Psoas muscle (tissue), 8 donors: ENCODE measurements at places on chromosomes 3 and 15.

DNA sequence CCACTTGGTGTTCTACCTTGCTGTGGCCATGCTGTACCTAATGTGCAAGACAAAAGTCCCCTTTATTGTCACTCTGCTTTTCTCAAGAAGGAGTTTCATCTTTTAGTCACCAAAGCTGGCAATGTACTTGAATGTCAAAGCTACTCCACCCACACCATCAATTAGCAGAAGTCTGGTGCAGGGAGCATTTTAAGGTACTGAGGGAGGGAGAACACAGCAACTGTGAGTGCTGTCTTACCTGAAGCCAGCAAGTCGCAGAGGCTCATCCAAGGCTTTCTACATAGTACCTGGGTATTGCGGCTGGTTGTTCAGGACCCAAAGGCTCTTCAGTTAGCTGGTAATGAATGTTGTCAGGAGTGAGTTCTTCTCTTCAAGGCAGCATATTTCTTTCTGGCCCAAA lies 820.4 kb downstream of the OTOL1 start:
- no peak for DNase-seq

DNA sequence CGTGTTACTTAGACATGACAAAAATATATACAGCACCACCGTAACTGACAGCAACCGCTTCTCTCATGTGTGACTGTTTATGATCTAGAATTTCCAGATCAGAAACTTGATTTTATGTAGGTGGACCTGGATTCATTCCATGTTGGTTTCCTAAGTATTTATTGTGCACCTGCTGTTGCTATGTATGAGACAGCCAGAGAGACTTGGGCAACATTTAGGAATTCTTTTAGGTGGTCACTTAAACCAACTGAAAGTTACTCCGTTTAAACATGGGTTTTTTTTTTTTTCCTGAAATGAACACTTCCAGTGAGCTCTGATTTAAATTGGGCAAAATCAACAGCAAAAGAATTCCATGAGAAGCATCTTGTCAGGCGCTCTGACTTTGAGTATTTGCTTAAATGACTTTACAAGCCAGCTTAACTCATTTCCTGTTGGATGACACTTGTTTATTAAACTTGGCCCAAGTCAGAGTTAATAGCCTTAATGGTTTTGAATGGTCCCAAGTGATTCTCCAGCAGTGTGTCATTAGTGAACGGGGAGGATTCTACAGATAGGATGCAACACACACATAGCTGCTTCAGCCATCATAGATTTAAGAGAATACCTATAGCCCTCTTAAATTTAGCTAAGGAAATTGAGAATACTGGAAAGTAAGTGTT lies 31.8 kb downstream of the MITF start:
- no peak for DNase-seq

- DNase-seq, result no peak
Measured at GRCh38 chr3:67362686-67363085, 291.7 kb downstream of the SUCLG2 start.

DNA sequence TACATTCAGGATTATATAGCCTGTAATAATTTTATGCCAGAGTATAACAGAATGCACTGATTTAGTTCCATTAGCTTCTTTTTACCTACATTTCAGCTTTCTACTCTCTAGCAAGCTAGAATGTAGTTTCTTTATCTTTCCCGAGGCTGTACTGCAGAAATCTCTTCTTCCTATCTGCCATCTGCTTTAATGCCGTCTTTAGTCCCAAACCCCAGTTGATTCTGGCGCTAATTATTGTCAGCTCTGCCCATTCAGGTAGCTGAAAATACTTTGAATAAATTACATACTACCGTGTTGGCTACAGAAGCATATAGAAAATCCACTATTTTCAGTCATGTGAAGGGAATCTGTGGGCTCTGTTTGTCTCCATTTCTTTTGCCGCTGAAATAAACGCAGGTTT lies 706.7 kb downstream of the NTRK3 start:
- no peak for DNase-seq

GRCh38 chr15:87619161-87619960 lies 637.2 kb downstream of the NTRK3 start:
- DNase-seq, result no peak

- DNase-seq, result no peak
Measured at GRCh38 chr3:69540706-69541581, 155.1 kb upstream of the FRMD4B start.

GRCh38 chr3:162777118-162777517 lies 1280.5 kb downstream of the OTOL1 start:
- DNase-seq, result no peak

GRCh38 chr3:157323360-157323759 lies 113.3 kb upstream of the PTX3 start:
- no peak for DNase-seq

DNA sequence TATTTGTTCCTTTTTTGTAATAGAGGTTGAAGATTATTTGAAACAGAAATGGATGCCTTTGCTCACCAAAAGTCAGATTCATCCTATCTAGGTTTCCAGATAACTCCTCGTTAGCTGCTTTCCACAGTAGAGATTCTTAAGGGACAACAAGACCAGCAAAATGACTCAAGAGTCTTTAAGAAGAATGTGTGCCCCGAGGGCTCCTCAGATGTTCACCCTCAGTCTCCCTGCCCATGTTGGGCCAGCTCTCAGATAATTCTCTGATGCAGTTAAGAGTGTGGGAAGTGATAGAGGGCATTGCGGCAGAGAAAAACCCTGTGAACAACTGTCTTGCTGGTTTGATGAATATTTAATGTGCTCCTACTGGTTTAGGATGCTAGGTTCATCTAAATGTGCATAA lies 251.1 kb downstream of the PTPRG start:
- DNase-seq, result no peak

DNA sequence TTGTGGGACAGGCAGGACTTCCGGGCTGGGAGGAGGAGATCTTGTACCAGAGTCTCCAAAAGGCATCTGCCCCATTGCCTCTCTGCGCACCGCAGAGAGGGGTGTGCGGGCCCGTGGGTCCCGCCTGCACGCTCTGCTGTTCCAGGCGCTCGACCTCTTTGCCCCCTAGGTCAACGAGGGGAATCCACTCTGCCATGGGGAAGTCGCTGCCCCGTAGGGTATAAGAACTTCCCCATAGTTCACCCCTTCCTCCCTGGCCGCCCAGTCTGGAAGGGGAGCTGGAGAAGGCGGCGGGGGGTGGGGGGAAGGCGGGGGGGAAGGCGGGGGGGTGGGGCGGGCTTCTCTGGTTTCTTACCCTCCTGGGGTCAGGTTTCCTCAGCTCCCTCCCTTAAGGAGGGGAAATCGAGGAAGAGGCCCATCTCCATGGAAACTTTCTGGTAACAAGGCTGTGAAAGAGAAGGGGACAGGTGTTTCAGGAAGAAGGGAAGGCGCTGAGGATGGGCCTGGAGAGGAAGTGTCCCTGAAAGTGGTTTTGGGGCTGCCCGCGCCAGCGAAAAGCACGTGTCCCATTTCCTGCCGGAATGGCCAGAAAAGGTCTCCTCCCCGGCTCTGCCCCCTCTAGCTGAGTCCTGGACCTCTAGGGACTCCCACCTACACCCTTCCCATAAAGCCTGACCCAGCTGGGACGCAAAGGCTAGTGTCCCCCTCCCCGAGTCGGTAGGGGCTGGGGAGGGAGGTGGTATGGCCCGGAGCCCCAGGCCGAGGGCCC lies 27.5 kb downstream of the NR1I2 start:
- DNase-seq, result no peak

GRCh38 chr3:96803870-96804269 lies 10.5 kb upstream of the EPHA6 start:
- DNase-seq, result no peak

GRCh38 chr3:4759689-4760312 lies 219.4 kb upstream of the BHLHE40 start:
- DNase-seq, result no peak

GRCh38 chr3:30908456-30909037 lies 14.1 kb upstream of the GADL1 start:
- no peak for DNase-seq

GRCh38 chr3:18633002-18633401 lies 207.9 kb upstream of the SATB1 start:
- no peak for DNase-seq

DNA sequence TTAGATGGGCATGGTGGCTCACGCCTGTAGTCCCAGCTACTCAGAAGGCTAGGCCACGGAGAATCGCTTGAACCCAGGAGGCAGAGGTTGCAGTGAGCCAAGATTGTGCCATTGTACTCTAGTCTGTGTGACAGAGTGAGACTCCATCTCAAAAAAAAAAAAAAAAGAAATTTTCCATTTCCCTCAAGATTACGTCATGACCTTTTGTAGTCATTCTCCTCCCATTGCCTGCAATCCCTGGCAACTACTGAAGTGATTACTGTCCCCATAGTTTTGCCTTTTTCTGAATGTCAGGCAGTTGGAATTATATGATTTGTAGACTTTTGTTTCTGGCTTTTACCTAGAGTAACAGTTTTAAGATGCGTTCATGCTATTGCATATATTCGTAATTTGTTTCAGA lies 28.0 kb downstream of the WDR76 start:
- DNase-seq, result no peak

DNA sequence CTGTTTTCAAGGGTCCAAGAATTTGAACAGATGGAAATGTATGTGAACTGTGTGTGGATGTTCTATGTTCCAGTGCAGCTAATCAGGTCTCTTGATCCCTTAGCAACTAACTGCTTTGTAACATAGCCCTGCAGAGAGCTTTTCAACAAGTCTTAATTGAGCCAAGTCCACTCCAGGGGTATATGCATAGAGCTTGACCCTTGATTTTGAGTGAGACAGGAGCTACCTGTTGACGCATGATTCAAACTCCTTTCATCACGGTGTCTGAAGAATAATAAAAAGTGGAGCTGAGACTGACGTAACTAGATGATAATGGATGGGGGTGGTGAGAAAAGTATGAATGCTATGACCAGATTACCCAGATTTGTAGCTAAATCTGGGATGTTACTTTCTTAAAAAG lies 93.3 kb upstream of the CCDC54 start:
- DNase-seq, result no peak

DNA sequence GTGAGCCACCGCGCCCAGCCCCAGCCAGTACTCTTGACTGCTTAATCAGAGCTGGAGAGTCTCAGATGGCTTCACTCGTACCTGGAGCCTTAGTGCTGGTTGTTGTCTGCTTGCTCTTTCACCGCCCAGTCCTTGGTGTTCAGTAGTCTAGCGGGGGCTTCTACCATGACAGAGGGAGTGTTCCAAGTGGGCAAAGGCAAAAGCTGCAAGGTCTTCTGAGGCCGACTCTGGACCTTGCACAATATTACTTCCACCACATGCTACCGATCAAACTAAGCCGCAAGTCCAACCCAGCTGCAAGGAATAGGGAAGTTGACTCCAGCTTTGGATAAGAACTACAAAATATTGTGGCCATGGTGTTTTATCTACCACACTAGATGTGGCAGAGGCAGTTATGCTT lies 6.6 kb downstream of the PARL start:
- DNase-seq, result no peak

- no peak for DNase-seq
Measured at GRCh38 chr3:108603691-108604090, 14.2 kb downstream of the DZIP3 start.

DNA sequence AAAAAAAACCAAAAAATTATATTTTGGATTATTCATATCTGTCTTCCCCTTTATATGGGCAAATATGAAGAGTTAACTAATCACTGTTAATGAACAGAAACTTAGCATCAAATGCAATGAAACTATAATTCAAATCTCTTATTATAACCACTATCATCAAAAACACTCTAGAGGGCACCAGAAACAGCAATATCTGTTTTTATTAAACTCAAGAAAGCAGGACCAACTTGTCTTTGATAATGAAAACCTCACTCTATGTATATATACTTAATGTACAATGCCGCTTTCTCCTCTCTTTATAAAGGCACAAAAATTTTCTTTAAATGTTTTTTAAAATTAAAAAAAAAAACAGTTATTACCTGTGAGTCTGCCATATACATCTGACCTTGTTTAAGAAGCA lies 92.7 kb downstream of the UACA start:
- DNase-seq, result no peak

GRCh38 chr15:89802231-89802928 lies 12.3 kb downstream of the ANPEP start:
- DNase-seq, result no peak

- no peak for DNase-seq
Measured at GRCh38 chr3:172249039-172249438, 199.2 kb downstream of the GHSR start.

GRCh38 chr15:65957451-65957850 lies 88.2 kb downstream of the RAB11A start:
- DNase-seq, result no peak

DNA sequence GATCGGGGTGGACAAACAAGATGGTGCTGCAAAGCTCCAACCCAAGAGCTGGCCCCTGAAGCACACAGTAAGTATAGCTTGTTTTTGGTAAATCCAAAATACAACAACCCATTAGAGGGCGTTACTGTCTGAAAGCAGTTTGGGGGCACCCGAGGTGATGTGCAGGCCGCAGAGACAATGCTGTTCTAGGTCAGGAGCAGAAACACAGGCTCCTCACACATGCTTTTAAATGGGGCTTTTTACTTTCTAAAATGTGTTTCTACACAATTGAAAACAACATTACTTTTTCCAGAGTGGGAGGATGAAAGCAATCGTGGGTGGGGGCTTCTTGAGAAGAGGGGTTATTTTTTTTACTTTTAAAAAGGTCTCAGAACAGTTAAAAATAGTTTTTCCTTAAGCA lies 1029.3 kb upstream of the CFAP20DC start:
- no peak for DNase-seq

GRCh38 chr3:182435860-182436259 lies 357.4 kb upstream of the ATP11B start:
- no peak for DNase-seq

GRCh38 chr3:13411186-13411860 lies 8.8 kb downstream of the NUP210 start:
- DNase-seq, result no peak

- DNase-seq, result no peak
Measured at GRCh38 chr3:117117188-117117936, 407.8 kb downstream of the TUSC7 start.

- DNase-seq, result no peak
Measured at GRCh38 chr3:174957081-174957480, 97.9 kb downstream of the NAALADL2 start.

- no peak for DNase-seq
Measured at GRCh38 chr15:85149465-85150129, 167.9 kb downstream of the PDE8A start.

DNA sequence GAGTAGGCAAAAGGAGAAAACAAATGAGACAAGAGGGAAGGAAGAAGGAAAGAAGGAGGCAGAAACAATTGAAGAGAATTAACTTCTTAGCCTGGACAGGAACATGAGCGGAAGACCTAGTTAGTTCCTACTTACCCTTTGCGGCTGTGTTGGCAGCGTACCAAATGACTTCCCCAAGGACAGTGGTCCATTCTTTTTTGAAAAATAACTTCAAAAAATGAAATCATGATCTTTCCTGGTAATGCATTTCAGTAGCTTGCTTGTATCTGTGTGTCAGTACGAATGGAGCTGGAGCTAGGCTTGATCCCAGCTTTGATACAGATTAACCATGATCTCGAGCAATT lies 41.5 kb upstream of the CFAP161 start:
- peak; percentile 50 for DNase-seq

- peak; percentile 11 for DNase-seq
Measured at GRCh38 chr3:46906471-46907058, 29.0 kb downstream of the PTH1R start.
